ENCODE measurements at places on chromosomes 6 and 20.

DNA sequence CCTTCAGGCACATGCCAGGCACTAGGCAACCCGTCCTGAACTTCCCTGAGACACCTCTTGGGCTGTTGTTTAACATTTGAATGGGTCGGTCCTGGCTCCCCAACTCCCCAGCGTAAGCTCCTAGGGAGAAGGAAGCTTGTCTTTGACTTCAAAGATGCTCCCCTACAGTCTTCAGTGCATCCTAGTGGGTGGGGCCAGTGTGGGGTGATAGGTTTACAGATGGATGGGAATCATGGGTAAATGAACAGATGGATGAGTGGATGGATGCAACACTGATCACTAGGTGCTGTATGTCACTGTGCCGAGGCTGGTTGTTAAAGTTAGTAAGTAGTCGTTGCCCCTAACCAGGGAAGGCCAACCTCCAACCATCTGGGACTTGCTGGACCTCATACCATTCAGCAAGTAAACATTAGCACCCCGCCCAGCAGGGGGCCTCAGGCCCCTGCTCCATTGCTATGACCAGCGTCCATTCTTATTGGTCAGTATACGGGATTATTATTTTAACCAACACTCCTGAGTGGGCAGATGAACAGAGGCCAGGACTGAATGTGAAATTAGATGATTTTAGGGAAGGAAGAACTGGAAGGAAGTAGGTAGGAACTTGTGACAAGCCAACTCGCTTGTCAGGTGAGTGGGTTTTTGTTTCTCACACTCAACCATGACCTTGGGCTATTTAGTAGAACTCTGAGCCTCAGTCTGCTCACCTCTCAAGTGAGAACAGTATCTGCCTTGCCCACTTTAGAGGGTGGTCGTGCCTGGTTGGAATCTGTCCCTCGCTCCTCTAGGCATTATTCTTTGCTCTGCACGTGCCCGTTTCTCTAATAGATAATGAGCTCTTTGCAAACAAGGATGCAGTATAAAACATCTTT is 82.9 kb upstream of the FOXP4 start:
- no peak for DNase-seq

DNA sequence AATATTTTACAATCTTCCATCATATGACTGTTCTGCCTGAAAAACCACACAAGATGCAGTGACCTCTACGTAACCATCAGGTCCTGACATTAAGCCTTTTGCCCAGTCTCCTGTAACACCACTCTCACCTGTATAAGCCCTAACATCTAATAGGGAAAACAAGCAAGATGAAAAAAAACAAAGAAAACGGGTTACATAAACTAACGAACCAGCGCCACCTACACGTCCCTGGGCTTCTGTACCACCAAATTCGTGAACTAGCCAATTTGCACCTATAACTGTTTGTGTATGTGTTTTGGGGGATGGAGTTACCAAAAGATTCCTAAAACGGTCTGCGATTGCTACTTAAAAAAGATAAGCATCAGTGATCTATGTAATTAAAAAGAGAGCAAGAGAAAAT is 70.2 kb downstream of the BLOC1S5 start:
- no peak for DNase-seq

- no peak for DNase-seq
Observed at GRCh38 chr20:14219801-14220461, 117.5 kb downstream of the FLRT3 start.

- DNase-seq, result no peak
Observed at GRCh38 chr6:100271625-100272024, 193.1 kb downstream of the SIM1 start.

- no peak for DNase-seq
Observed at GRCh38 chr6:159439651-159440050, 253.4 kb downstream of the SOD2 start.

DNA sequence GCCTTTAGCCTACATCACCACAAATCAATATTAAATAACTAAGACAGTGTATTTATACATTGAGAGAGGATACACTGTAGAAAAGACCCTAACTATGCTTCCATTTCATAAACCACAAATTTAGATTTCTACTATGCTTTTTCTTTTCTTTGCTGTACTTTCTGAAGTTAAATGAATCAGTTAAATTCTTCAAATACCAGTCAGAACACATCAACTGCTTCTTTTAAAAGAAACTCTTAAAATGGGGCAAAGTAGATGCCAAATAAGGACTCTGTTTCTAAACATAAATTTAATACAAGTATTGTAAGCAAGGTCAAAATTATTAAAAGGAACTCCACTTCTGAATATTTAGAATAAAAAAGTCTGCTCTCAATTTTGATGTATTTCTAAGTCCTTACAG is 76.9 kb downstream of the GMDS start:
- no peak for DNase-seq

DNA sequence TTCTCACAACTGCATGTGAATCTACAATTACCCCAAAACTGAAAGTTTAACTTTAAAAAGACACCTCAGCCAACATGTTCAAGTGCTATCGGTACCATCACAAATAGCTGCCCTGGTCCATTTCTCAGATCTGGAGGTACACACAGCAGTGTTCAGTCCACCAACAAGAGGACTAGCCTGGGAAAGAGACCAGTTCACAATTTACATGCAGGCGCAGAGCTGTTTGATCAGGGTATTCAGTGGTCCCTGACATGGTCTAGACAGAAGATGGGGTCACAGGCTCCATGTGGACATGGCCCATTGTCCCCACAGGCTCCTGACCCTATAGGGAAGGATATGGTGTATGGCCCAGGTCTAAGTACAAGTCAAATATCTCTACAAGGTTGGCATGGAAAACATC is 15.6 kb upstream of the TGM6 start:
- DNase-seq, result no peak

All from activated CD4-positive, alpha-beta T cell treated with anti-CD3 and anti-CD28 coated beads for 24 hours (primary cell).